ENCODE measurements at places on chromosomes 12 and 14.

GRCh38 chr14:61746881-61747280, 15.3 kb upstream of the SNAPC1 start:
- no peak for DNase-seq

DNA sequence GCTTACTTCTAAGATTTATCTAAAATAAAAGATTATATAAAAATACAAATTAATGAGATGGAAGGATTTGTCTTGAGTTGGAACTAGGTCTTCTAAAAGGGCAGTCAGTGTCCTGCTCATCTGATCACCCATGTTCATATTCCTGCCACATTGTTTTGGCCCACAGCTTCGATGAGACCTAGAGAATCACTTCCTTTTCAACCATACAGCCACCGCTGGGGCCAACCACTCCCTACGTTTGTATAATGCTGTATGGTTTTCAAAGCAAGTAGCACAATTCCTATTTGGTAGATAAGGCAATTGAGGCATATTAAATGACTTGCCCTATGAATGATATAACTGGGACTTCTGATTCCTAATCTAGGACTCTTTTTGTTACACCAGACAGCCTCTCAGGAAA, 249.4 kb downstream of the ZFP36L1 start:
- no peak for DNase-seq

DNA sequence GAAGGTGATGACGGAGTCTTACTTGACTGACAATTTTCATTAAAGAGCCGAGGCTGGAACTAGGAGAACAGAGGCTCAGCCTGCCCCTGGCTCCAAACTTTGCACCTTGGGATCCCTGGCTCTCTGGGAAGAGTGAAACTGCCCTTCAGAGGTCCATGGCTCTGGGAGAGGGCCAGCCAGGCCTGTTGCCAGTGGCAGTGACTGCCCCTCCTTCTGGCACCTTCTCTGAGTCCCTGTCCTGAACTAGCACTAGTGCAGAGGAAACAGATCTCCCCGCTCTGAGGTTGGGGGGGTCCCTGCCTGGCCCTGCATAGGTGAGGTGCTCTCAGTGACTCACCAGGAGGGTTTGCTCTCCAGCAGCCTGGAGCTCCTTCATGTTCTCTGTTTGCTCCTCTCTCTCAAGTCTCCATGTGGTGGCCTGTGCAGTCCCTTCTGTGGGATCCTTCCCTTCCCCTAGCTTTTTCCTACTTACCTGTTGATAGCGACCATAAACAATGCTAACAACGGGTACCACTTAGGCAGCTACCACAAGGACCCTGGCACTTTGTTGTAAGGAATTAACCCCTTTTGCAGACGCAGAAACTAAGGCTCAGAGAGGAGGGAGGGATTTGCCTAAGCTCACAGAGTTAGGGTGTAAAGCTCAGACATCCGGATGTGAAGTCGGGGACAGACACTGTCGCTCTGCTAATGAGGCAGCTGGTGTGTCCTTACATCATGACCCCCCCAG, 22.4 kb downstream of the FAM222A start:
- DNase-seq: no peak

DNA sequence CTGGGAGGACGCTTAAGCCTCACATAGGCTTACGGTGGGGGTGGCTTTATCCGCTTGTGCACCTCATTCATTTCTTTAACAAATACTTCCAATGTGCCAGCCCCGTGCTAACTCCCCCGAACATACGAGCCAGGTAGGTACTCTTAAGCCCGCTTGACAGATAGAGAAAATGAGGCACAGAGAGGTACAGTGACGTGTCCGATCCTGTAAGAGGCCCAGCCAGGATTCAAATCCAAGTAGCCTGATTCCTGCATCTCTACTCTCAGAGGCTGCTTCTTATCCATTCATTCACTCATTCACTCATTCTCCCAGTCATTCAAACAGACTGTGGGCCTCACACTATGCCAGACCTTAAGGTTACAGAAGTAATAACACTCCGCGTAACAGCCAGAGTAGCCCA, 477 bp downstream of the OAS3 start:
- DNase-seq: no peak

- no peak for DNase-seq
These were observed 68.1 kb downstream of the NCOR2 start for GRCh38 chr12:124499190-124499753.

DNA sequence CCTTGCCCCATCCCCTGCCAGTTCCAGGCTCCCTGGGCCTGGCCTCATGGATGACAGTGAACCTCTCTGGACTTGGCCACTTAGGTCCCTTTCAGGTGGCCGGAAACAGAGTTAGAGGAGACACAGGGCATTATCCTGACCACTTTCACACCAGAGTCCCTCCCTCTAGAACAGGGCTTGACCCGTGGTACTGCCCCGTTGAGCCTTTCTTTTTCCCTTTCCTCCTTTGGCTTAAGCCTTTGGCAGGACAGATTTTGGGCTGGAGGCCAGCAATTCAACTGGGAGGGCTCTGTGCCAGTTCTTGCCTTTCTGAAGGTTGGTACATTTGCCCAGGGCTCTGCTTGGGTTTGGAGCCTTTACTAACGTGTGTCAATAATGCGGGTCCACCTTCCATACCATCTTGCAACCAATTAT, 22.8 kb downstream of the TPCN1 start:
- DNase-seq: no peak
